ENCODE measurements at places on chromosomes 5 and 9.

- no peak for DNase-seq
Measured at GRCh38 chr5:103089272-103089671, 30.7 kb downstream of the GIN1 start.

GRCh38 chr9:15403155-15403554, 19.5 kb upstream of the SNAPC3 start:
- no peak for DNase-seq

DNA sequence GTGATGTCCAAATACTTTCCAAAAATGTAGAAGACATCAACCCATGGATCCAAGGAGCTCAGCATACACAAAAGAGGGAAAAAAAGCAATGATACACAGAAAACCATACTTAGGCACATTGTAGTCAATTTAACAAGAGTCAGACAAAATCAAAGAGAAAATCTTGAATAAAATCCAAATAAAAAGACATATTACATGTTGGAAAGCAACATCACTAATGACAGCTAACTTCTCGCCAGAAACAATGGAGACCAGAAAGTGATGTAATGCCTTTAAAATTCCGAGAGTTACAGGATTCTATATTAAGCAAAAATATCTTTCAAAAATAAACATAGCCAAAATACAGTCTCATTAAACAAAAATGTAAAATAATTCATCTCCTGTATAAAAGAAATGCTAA, 79.8 kb upstream of the SLCO4C1 start:
- DNase-seq: no peak

- no peak for DNase-seq
Measured at GRCh38 chr9:31783491-31783890, 601.0 kb upstream of the ACO1 start.

GRCh38 chr5:110738503-110738811, 350 bp upstream of the SLC25A46 start:
- DNase-seq: no peak

- no peak for DNase-seq
Measured at GRCh38 chr9:128995791-128996190, 32.3 kb downstream of the SH3GLB2 start.

- DNase-seq: no peak
Measured at GRCh38 chr5:132003982-132004381, 7.5 kb downstream of the ACSL6 start.

DNA sequence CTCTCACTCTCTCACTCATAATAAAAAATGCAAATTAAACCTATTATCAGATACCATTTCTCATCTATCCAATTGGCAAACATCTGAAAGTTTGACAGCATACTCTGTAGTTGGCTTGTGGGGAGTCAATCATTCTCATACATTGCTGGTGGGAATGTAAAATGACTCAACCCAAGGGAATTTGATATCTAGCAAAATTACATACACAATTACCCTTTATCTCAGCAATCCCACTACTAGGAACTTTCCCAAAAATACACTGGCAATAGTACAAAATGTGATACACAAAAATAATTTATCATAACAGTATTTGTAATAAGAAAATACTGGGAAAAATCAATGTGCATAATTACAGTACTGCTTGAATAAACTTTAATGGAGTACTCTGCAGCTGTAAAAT, 731.3 kb downstream of the DTWD2 start:
- DNase-seq: no peak

DNA sequence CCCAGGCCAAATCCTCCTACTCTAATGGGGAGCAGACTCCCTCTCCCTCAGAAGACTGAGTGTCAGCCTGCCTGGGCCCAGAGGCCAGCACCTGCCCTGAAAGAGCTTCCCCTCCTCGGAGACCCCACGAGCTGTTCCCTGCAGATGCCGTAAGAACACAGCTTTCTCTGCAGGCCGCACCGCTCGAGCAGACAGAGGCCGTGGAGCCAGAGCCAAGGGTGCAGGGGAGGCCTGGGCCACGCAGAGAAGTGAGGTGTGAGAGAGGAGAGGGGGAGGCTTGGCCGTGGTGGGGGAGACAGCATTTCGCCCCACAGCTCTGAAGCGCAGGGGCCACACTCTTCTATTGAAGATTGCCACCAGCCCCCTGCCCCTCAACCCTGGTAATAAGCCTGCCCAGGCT, 62.8 kb upstream of the GARNL3 start:
- DNase-seq: no peak

- DNase-seq: no peak
Measured at GRCh38 chr9:29717631-29718030, 2144.3 kb upstream of the C9orf72 start.

DNA sequence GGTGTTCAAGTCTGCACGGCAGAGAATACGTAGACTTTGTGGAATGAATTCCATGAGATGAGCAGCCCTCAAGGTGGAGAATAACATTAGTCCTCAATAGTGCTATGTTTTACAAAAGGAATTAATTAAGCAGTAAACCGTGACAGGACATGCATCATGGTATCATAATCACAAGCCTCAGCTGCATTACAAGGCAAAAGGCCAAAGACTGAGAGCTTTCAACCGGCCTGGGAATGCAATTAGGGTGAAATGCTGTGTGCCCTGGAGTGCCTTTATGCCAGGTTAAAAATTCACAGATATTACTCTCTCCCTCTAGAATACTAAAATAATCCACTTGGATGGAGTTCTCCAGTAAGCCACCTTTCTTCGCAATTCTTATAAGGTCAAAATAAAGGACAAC, 270.6 kb downstream of the MLLT3 start:
- no peak for DNase-seq

- no peak for DNase-seq
Measured at GRCh38 chr5:15215056-15215455, 284.9 kb upstream of the FBXL7 start.

DNA sequence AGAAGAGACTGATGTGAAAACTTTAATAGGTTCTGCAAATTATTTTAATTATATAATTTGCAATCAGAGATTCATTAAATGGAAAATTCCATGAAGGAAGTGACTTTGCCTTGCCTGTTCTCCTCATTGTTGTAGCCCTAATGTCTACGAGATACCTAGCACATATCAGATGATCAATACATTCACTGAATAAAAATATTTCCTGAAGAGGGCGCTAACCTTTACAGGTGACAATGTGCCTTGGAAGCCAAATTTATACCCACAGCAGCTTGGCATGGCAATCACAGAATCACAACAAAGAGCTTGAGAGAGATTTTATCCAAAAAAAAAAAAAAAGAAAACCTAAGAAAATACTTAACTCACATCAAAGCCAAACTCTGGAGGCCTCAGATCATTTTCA, 17.4 kb downstream of the HAUS6 start:
- no peak for DNase-seq

GRCh38 chr5:16695779-16696178, 79.0 kb upstream of the RETREG1 start:
- no peak for DNase-seq

GRCh38 chr5:18483451-18483850, 849.2 kb downstream of the TAF11L14 start:
- no peak for DNase-seq

- no peak for DNase-seq
Measured at GRCh38 chr9:89902450-89903140, 297.8 kb downstream of the GADD45G start.

DNA sequence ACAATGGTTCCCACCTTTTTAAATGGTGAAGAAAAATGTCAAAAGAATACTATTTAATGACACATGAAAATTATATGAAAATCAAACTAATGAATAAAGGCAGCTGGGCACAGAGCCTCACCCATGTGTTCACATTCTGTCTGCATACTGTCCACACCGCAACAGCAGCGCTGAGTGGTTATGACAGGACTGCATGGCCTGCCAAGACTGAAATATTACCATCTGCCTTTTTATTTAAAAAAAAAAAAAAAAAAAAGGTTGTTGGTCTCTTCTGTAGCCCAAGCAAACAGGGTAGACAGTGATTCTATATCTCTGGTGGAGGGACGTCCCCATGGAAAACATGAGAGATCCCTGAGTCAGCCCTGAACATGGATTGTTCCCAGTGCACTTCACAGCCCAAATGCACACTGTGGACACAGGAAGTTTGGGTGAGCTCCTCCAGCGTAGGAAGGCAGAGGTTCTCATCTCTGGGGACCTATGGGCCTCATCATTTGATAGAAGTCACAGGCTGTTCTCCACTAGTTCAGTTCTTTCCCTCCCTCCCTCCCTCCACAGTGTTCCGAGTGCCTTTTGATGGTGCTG, 44.9 kb upstream of the SHC3 start:
- no peak for DNase-seq

DNA sequence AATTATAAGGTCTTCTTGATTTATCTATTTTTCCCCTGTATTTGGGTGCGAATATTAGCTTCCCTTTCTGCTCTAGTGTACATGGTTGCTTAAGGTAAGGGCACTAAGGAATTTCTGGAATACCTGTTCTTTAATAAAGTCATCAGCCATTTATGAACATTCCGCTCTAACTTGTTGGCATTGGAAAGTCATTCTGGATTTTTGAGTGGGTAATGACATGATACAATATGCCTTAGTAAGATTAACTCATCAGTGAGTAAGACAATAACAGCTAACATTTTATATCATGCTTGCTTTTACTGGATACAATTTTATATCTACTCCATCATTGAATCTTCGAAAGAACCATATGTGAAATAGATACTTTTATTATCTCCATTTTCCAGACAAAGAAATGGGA, 196.1 kb downstream of the ARRDC3 start:
- DNase-seq: no peak

- DNase-seq: no peak
Measured at GRCh38 chr9:71896761-71897160, 14.2 kb downstream of the ABHD17B start.

DNA sequence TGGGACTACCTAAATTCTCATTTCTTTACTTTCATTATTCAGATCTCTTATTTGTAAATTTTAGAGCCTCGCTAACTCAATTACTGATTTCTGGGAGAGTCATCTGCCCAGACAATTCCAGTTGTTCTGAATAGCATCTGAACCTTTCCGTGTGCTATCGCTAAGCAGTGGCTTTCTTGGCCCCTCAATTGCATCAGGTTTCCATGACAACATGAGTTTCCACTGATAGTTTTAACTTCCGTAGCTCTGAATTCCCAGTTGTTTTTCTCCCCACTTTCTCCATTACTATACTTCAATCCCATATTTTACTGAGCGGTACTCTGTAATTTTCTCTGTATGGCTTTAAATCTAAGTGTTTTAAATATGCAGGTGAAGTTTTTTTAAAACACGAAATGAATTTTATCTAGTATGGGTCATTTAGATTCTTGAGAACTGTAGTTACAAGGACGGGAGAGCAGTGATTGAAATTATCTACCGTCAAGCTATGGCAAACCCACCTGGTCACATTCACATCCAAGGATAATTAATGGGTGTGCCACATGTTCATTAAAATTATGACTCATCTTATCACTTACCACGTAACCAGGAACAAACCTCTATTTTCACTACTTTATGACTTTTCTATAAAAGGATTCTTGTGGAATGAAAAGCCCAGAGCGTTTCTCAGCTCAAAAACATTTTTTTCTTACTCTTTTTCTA, 223.5 kb upstream of the PCSK5 start:
- DNase-seq: no peak

GRCh38 chr9:91060520-91061343, 259.1 kb downstream of the SYK start:
- DNase-seq: peak; percentile 97

DNA sequence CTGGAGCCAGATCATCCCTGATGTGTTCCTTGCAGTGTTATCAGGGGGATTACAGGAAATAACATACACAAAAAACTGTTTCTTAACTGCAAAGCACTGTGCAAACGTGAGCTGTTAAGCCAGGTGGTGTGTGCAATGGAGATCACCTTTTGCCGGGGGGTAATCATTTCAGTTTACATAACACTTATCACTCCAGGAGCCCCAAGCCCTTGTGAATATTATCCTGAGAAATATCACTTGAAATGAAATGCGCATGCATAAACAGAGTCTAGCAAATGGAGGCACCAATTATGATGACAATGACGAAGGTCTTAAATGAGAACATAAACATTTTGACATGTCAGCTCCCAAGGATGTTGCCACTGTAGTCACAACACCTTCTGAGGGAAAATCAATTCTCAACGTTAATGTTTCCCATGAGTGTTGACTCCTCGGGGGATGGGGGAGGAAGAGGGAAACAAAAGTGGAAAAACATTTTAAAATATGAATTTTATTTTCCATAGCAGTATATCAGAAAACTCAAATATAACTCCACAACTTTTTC, 54.5 kb upstream of the RAD23B start:
- no peak for DNase-seq

GRCh38 chr5:135735831-135736230, 98.6 kb upstream of the SLC25A48 start:
- DNase-seq: no peak

Data from AG04450 (cell line).